ENCODE measurements at places on chromosomes 5 and 9.

DNA sequence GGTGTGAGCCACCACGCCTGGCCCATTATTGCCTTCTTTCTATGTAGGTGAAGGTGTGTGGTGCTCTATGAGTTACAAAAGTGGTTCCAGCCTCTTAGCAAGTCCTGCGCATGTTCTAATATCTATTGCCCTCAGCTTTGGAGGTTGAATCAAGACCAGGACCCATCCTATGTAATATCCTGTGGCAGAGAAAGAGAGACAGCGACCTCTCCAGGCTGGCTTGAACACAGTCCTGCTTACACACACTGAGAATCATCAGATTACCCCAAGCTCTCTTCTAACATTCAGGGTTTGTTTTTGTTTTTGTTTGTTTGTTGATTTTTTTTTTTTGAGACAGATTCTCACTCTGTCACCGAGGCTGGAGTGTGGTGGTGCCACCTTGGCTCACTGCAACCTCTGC lies 94.7 kb upstream of the OSMR start:
- no peak for DNase-seq

DNA sequence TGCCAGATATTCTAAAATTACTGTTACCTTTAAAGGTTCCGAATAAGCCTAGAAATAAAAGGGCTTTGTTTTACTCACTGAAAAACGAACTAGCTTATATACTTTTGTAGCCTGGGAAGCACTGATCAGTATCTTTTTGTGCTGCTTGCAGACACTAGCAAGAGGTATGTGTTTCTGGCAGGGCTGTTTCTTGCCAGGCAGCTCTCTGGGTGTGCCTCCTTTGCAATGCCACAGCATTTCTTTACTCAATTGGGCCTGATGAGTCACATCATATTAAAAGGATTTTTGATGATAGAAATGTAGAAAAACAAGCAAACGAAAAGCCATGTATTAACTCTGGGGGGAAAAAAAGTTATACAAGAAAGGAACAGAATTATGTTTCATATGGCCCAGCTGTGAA lies 35.6 kb downstream of the CD180 start:
- no peak for DNase-seq

DNA sequence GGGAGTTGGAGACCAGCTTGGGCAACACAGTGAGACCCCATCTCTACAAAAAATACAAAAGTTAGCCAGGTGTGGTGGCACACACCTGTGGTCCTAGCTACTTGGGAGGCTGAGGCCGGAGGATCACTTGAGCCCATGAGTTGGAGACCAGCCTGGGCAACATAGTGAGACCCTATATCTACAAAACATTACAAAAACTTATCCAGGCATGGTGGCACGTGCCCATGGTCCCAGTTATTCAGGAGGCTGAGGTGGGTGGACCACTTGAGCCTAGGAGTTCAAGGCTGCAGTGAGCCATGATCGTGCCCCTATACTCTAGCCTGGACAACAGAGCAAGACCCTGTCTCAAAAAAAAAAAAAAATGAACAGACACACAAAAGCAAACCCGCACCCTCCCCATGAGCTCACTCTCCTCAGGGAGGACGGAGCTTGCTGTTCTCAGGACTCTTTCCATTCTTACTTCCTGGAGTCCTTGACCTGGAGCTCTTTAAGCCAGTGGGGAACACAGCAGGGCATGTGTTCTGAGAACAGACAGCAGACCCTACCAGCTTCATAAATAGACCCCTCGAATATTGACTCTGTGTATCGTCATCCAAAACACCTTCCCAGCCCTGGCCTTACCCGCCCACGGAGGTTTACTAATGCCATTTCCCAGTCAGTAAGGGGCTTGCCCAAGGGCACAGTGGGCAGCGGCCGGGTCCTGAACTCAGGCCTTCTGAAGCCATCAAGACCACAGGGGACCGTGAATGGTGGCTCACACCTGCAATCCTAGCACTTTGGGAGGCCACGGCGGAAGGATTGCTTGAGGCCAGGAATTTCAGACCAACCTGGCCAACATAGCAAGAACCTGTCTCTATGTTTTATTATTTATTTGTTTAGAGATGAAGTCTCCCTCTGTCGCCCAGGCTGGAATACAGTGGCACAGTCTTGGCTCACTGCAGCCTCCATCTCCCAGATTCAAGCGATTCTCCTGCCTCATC lies 11.1 kb downstream of the PTGES2 start:
- no peak for DNase-seq

DNA sequence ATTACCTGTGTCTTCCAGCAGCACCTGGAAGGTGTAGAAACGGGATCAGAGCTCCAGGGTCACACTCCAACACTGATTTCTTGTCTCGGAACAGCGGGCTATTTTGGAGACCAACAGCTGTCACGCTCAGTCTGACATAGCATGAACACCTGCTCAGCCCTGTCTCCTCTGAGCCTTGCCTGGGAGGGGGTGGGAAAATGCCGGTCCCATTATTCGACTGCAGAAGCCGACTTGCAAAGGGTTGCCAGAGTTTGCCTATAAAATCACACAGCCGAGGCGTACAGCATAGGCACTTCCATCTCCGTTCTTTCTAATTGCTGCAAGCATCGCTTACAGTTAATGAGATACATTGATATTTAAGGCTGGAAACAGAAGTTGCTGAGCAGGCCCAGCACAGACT lies 300.8 kb upstream of the MSX2 start:
- no peak for DNase-seq

DNA sequence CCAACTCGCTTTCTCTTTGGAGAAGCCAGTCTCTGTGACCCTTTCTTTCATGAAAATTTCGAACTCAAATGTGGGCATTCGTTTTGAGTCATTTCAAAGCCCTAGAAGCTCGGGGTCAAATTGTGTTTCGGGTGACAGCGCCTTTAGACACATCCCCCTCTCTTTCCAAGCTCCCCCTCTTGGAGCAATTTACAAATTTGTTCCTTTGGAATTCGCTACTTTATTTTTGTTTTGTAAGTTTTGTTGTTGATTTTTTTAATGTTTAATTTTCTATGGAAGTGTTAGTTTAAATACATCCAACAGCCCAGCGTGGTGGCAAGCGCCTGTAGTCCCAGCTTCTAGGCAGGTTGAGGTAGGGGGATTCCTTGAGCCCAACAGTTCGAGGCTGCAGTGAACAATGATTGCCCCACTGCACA lies 4.6 kb upstream of the BARX1 start:
- DNase-seq = no peak

All from Caki2 (cell line).